ENCODE measurements at places on chromosomes 12 and 14.

GRCh38 chr14:104331871-104332605 is 193.7 kb downstream of the KIF26A start:
- no peak for DNase-seq

GRCh38 chr12:130557886-130558765 is 158.0 kb downstream of the RIMBP2 start:
- no peak for DNase-seq

DNA sequence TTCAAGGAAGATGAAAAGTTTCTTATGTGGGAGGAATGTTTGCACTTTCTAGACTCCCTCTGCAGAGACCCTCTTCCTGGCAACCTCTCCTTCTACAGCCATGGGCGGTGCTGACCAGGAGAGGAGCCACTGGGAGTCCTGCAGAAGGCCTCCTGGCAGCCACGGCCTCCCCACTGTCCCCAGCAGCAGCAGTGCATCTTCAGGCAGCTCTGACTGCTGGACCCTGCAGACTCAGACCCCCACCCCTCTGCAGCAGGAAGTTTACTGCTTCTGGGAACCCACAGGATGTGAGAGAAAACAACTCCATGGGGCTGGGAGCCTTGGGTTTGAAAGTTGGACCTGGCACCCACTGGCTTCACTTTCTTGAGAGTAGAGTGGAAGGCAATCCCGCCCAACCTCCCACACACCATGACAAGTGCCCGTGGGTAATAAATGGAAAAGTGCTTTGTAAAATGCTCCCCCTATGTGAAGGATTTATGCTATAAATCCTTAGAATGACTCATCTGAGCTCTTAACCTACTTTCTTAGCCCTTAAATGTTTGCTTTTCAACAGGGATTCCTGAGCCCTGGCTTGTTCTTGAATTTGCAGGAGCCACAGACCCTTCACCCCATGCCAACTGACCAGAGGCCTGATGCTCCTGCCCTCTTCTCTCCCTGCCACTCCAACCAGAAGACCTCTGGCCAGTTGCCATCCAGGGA is 37.5 kb upstream of the DDX11 start:
- DNase-seq: no peak

GRCh38 chr14:37932481-37932880 is 275.2 kb upstream of the SSTR1 start:
- no peak for DNase-seq

GRCh38 chr12:103827911-103828391 is 13.1 kb downstream of the NT5DC3 start:
- no peak for DNase-seq

DNA sequence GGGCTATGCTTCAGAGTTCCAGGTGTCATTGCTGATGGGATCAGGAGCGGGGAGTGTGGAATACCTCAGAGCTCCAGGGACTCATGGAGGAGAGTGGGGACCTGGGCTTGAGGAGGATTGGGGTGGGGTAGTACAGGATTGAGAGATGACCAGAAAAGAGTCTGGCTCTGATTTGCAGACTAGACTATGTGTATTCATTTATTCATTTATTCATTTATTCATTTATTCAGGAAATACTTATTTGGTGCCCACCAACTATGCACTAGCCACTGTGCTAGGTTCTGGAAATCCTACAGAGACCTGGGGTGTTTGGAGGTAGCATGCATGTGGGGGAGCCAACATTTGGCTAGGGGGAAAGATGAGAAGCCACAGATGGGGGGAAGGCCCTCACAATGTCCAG is 871 bp upstream of the KRT83 start:
- DNase-seq: no peak

- DNase-seq: no peak
Observed at GRCh38 chr12:10940389-10940788, 1.3 kb upstream of the TAS2R14 start.

- no peak for DNase-seq
Observed at GRCh38 chr12:89278169-89278568, 74.1 kb downstream of the DUSP6 start.

- no peak for DNase-seq
Observed at GRCh38 chr12:12915656-12916055, 24.3 kb downstream of the GPRC5A start.

- DNase-seq: no peak
Observed at GRCh38 chr14:77043177-77043983, 14.9 kb upstream of the IRF2BPL start.

DNA sequence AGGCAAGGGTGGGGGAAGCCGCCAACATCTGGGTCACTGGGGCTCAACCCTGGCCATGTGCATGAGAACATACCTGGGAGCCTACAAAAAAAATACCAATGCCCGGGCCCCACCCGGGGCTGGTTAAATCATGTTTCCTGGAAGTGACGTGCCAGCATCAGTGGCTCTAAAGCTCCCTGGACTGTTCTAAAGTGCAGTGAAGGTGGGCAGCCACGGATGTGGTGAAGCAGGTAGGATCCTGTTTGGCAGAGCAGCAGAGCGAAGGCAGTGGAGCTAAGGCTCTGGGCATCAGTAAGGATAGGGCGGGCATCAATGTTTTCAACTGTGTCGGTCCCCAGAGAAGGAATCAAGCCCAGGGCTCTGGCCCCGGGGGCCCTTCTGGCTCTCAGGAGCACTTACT is 525 bp upstream of the GPR68 start:
- DNase-seq: no peak

- DNase-seq: no peak
Observed at GRCh38 chr12:76277480-76277879, 70.7 kb downstream of the BBS10 start.

DNA sequence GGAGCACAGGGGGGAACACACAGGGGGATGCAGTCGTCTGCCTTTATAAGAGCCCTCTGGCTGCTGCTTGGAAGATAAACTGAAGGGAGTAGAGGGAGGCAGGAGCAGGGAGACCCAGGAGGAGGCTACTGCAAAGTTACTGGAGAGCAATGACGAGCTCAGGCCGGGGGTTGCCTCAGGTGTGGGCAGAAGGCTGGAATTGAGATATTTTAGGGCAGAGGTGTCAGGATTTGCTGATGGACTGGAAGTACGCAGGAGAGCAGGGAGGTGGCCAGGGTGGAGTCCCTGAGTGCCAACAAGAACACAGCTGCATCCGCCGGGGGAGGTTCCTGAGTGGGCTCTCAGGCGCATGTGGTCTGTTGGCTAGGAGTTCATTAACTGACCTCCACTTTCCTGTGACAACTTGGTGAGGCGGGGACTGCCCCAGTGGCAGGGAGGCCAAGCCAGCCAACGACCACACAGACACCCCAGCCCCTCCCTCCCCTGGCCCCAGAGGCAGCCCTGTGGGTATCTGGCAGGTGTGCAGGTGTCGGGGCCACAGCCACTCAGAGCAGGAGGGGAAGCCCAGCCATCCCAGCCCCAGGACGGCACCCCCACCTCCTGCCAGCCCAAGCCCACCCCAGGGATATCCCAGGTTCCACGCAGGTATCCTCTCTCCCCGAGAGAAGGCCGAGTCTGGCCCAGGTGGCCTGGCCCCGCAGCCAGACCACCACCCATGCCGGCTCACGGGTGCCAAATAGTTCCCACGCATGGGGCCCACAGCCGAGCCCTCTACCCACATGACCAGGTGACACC is 85.4 kb downstream of the NCOR2 start:
- DNase-seq: no peak

DNA sequence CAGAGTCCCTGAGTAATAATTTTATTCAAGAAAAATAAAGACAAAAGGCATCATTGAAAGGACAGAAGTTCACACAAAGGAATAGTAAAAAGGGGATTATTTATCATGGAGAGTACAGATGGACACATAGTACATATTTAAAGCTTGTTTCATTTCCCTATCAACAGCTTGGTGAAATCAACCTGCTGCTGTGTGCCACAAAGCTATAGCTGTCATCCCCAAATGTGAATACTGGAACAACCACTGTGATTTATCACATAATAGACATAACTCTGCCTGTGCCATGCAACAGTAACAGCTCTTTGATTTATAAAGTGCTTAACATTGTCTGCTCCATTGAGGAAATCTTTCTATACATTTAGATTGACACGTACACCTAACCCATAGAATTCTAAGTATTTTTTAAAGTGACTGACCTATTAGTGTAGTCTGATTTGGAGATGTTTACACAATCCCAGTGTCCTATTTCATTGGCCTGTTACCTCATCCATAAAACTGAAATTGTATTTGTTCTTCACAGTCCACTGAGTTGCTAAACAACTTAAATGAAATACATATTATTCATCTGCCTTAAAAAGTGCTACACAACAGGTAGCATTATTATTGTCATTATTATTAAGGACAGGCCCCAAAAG is 3.3 kb downstream of the NEMF start:
- no peak for DNase-seq

DNA sequence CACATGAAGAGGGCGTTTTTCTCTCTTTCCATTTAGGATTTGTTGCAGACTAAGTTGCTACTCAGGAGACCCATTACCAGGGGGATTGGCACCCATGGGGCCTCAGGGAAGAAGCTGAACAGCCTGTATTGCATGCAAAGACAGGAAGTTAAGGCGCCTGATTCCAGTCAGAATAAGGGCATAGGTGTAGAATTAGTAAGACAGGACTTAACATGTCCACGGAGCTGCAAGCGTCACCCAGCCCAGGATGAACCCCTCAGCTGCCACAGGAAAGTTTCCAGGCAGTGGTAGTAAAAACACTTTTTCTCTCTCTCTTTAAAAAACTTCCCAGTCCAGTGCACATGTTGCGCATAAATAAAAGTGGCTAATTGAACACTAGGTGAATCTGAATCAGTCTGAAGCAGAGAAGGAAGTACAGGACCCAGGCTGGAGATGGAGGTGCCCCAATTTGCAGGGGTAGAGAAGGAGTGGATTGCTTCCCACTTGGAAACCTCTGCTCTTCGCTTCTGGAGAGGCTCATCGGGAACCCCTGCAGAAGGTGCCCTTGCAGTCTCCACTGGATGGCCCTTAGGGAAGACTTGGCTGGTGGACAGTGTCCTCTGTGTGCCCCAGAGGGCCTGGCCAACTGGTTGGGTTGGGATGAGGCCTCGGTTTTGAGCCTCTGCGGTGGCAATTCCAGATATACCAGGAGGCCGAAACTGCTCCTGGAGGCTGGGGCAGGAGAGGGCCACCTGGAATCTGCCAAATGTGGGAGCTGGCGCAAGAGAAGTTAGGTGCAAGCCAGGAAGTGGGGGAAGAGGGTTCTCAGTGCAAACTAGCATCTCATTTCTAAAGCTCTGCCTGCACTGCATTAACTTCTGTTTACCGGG is 10.7 kb upstream of the TBX3 start:
- DNase-seq: no peak

DNA sequence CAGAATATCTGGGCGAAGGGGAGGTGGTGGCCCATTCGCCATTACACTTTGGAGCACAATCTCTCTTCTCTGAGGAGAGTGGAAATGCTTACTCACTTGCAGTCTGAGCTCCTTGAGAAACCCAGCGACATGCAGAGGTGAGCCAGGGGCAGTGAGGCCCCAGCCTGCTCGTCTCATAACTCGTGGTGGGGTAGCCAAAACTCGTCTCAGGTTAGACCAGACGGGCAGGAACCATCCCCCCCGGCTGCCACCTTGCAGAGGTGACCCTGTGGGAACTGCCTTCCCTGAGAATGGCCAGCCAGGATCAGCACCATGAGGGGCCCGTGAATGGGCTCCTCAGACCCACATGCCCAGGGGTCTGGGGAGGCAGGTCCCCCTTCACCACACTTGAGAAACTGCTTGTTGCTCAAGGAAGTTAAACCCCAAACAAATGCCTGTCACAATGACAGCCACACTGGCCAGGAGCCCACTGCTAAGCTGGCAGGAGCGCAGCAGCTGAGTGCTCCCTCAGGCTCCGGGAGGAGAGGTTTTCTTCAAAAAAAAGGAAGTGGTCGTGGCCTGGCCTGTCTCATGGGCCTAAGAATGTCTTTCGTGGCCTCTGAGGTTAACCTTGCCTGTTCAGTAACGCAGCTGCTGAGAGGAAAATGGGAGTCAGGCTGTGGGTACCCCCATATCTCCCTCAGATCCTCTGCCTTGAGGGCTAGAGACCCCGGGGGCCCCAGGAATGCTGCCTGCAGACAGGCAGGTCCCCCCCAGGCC is 9.2 kb upstream of the ALDH2 start:
- DNase-seq: no peak

DNA sequence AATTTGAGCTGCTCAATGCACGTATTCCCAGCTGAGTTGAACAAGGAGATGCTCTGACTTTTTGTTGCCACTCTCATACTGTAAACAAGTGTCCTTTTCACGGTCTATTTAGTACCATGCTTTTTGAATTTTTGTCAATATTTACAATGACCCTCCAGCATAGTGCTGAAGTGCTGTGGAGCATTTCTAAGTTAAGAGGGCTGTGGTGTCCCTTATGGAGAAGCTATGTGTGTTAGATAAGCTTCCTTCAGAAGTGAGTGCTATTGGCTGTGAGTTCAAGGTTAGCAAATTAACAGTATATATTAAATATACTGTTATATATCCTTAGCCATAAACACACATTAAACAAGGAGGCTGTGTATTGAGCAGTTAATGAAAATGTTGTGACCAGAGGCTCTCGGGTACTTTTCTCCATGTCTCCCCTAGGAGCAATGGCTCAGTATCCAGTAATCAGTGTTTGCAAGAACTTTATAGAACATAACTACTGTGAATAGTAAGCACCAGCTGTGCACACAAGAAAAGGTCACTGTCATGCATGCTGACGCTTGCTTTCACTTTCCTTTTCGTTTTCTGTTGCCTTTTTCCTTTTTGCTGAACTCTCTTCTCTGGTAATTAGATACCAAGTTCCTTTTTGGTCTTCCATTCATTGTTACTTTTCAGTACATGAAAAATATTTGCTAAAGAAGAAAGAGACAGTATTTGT is 187.2 kb upstream of the NEDD1 start:
- no peak for DNase-seq

DNA sequence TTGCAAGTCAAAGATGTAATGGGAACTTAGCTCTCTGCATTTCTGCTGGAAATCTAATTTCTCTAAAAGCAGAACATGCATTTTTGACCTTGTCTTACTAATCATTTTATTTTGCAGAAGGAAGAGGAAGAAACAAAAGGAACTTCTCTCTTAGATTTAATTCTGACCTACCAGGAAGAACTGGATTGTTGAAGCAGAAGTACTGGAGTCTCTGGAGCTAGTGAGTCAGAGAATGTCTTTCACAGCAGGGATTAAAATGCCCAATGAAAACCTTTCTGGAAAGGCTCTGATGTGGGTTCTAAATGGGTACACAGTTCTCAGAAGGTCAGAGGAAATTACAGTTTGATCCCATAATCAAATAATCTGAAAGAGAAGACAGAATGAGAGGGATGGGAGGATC is 70.8 kb upstream of the GNG2 start:
- DNase-seq: no peak

DNA sequence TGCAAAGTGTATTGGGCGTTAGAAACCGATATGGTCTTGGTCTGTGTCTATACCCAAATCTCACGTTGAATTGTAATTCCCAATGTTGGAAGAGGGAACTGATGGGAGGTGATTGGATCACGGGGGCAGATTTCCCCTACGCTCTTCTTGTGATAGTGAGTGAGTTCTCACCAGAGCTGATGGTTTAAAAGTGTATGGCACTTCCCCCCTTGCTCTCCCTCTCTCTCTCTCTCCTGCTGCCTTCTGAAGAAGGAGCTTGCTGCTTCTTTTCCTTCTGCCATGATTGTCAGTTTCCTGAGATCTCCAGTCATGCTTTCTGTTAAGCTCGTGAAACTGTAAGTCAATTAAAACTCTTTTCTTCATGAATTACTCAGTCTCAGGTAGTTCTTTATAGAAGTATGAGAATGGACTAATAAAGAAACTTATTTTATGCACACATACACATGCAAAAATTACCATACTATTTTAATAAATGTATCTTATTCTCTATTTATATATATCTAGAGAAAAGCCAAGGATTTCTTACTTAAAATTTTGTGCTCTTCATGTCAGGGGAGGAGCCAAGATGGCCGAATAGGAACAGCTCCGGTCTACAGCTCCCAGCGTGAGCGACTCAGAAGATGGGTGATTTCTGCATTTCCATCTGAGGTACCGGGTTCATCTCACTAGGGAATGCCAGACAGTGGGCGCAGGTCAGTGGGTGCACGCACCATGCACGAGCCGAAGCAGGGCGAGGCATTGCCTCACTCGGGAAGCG is 1891.0 kb upstream of the FLRT2 start:
- no peak for DNase-seq
